Stomach (tissue), 19 donors: ENCODE measurements at places on chromosomes 5 and 9. TPM values are rescaled to one million over a fixed set of nuclear protein-coding genes. Genes with fewer than 3 reads are reported as not detected.

- no peaks in the 10 kb centered on the region for H3K4me1 ChIP-seq
- DNase-seq = no peak
- no peaks in the 10 kb centered on the region for H3K36me3 ChIP-seq
- H3K27me3 ChIP-seq = no peaks in the 10 kb centered on the region
- no peak overlapping the region for H3K4me3 ChIP-seq
Measured at GRCh38 chr9:116589392-116590354, 97.4 kb upstream of the TRIM32 start.

- no peaks in the 10 kb centered on the region for H3K4me1 ChIP-seq
- DNase-seq = no peak
- H3K27ac ChIP-seq = no peak overlapping the region
- no peaks in the 10 kb centered on the region for H3K27me3 ChIP-seq
Measured at GRCh38 chr9:133811471-133811870, 73.3 kb upstream of the SARDH start.

DNA sequence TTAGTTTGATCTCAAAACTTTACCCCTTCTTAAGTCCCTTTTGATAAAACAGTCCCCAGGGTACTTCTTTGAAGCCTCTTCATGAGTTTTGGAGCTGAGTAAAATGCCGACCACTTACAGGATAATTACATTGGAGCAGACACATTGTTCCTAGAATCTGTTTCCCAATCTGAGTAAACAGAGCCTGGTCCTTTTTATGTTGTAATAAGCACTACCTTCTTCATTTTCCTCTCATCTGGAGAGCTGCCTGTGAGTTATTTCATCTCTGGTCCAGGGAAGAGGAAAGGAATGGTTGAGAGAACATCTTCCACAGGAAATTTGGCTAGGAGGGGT lies 26.3 kb upstream of the GALNT10 start:
- no peak for DNase-seq
- no peaks in the 10 kb centered on the region for H3K36me3 ChIP-seq
- peaks cover 5% of the 10 kb centered on the region for H3K4me1 ChIP-seq
- peaks cover 9% of the 10 kb centered on the region for H3K27me3 ChIP-seq
- H3K27ac ChIP-seq = no peak overlapping the region

DNA sequence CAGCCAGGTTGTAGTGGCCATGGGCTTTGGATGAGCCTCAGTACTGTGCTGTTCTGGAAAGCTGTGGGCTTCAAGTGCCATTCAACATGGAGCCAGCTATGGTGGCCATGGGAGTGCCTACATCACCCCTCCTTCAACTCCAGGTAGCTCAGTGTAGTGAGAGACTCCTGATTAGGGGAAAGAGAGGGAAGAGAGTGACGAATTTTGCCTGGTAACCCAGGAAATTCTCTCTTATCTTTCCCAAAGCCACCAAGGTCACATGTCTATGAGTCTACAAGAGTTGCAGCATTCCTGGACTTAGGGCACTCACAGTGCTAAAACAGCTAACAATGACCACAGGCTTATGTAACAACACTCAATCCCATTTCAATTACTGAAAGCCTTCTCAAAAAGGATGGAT lies 81.7 kb upstream of the SPTLC1 start:
- DNase-seq = no peak
- no peaks in the 10 kb centered on the region for H3K27me3 ChIP-seq
- no peaks in the 10 kb centered on the region for H3K36me3 ChIP-seq
- H3K4me1 ChIP-seq = no peaks in the 10 kb centered on the region

- H3K36me3 ChIP-seq = peaks cover 78% of the 10 kb centered on the region
- H3K27ac ChIP-seq = no peak overlapping the region
- no peak overlapping the region for H3K4me3 ChIP-seq
- peaks cover 14% of the 10 kb centered on the region for H3K4me1 ChIP-seq
- no peak for DNase-seq
Measured at GRCh38 chr9:34114436-34114835, 12.1 kb downstream of the DCAF12 start.

- H3K36me3 ChIP-seq = no peaks in the 10 kb centered on the region
- no peak overlapping the region for H3K27ac ChIP-seq
- DNase-seq = no peak
- no peak overlapping the region for H3K4me3 ChIP-seq
Measured at GRCh38 chr5:136749016-136749415, 383.7 kb upstream of the TRPC7 start.

- no peaks in the 10 kb centered on the region for H3K36me3 ChIP-seq
- DNase-seq = no peak
- H3K4me1 ChIP-seq = no peaks in the 10 kb centered on the region
Measured at GRCh38 chr9:22449719-22450118, 3.1 kb downstream of the DMRTA1 start.

DNA sequence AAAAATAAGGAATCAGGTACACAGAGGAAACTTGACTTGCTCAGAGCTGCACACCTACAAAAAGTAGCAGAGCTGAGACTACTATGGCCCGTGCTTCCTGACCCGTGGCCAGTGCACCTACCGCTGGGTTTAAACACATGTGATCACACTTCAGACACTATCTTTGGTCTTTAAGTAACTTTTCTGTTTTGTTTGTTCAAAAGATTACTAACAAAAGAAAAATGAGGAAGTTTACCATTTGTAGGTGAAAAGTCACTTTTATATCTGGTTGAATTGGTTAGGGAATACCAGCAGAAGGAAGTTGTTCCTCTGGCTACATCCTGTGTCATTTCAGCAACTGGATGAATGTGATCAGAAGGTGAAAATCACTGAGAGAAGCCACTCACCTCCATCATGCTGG lies 6.5 kb upstream of the SYK start:
- H3K4me1 ChIP-seq = no peaks in the 10 kb centered on the region
- H3K27me3 ChIP-seq = no peaks in the 10 kb centered on the region
- no peak overlapping the region for H3K27ac ChIP-seq
- no peak overlapping the region for H3K4me3 ChIP-seq

- no peaks in the 10 kb centered on the region for H3K4me1 ChIP-seq
- H3K36me3 ChIP-seq = no peaks in the 10 kb centered on the region
- no peak overlapping the region for H3K27ac ChIP-seq
- no peak for DNase-seq
- H3K27me3 ChIP-seq = no peaks in the 10 kb centered on the region
Measured at GRCh38 chr5:126961702-126962101, 68.7 kb downstream of the MARCHF3 start.

DNA sequence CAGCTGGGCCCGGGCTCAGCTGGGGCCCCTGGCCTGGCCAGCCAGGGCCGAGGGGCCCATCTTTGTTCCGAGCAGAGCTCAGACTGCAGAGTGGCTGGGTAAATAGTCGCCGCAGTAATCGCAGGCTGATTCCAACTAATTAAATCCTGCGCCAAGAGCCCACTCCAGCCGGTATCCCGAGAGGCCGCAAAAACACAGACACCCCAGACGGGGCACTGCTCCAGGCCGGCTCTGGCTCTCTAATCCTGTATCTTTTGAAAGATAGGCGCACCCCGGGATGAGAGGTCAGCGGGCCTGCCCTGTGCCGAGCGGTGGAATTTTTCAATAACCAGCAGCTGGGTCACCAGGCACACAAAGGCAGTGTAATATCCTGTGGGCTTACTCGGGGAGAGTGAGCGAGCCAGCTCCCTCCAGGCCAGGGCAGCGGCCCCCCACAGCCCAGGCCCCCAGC lies 57.7 kb downstream of the LMX1B start:
- DNase-seq = no peak
- no peaks in the 10 kb centered on the region for H3K36me3 ChIP-seq
- H3K4me3 ChIP-seq = no peak overlapping the region

DNA sequence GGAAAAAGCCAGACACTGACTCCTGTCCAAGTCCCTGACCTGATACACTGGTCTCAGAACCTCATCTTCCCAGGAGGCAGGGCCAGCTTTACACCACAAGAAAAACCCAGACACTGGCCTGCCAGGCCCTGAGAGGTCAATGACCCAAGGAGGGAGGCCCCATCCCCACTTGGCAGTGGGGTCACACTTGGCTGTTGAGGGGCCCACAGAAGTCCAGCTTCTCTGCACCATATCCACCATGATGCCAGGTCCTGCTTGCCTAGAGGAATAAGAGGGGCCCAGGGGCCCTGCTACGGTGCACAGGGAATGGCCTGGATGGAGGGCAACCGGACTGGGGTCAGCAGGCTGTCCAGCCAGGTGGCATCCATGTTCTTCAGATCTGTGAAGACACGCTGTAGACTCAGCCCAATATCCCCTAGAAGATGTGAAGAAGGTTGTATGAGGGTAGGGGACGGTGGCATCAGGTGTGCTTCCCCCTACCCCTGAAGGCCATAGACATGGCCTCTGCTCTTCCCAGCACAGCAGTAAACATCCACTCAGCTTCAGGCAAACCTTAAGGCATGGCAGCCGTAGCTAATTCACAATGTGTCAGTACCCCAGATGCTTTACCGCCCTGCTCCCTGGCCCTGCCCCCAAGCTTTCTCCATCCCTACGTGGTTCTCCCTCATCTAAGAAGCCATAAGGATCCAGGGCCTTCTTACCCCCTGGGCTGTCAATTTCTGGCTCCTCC lies 6.7 kb downstream of the IRF1 start:
- no peaks in the 10 kb centered on the region for H3K27me3 ChIP-seq
- H3K36me3 ChIP-seq = peaks cover 83% of the 10 kb centered on the region
- peaks cover 30% of the 10 kb centered on the region for H3K4me1 ChIP-seq
- DNase-seq = peak; percentile 20
- H3K27ac ChIP-seq = peak overlapping the region; percentile 13
- no peak overlapping the region for H3K4me3 ChIP-seq

DNA sequence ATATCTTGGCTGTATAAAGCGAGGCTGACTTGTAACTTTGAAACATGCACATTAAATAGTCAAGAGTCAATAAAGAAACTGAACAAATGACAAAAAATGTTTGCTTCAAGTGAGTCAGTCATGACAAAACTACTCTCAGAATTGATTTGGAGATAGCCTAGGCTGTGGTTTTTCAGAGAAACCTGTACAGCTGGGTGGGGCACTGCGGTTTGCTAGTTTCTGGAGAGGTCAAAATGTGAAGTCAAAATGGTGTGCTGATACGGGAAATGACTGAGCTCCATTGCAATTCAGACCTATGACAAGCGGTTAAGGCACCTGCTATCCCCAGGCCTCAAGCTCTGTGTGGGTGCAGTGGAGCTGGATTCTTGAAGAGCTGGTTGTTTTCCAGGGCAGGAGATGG lies 10.3 kb upstream of the CD180 start:
- DNase-seq = peak; percentile 90
- peaks cover 10% of the 10 kb centered on the region for H3K4me1 ChIP-seq
- H3K36me3 ChIP-seq = no peaks in the 10 kb centered on the region

GRCh38 chr5:74945561-74946165 lies 79.5 kb upstream of the FAM169A start:
- no peak for DNase-seq
- peaks cover 31% of the 10 kb centered on the region for H3K4me1 ChIP-seq
- H3K4me3 ChIP-seq = no peak overlapping the region
- H3K27ac ChIP-seq = no peak overlapping the region

GRCh38 chr5:172315587-172316493 lies 32.3 kb upstream of the UBTD2 start:
- H3K4me1 ChIP-seq = no peaks in the 10 kb centered on the region
- H3K4me3 ChIP-seq = no peak overlapping the region
- no peaks in the 10 kb centered on the region for H3K36me3 ChIP-seq

The NMUR2 gene
- total RNA-seq = not detected

The PBX3 gene
- total RNA-seq = 59.1 TPM

The IFNA2 gene
- not detected for total RNA-seq

The STXBP1 gene
- 77.7 TPM for total RNA-seq

The UCK1 gene
- total RNA-seq = 143 TPM

The GRM6 gene
- not detected for total RNA-seq

The PCDHGA3 gene
- total RNA-seq = 1.1 TPM
